ENCODE measurements at places on chromosomes 4 and X.
A peak's percentile ranks its signal among the peaks of the same experiment; 100 is the strongest.

GRCh38 chrX:109378281-109378680 lies 103.6 kb downstream of the GUCY2F start:
- no peak for DNase-seq

DNA sequence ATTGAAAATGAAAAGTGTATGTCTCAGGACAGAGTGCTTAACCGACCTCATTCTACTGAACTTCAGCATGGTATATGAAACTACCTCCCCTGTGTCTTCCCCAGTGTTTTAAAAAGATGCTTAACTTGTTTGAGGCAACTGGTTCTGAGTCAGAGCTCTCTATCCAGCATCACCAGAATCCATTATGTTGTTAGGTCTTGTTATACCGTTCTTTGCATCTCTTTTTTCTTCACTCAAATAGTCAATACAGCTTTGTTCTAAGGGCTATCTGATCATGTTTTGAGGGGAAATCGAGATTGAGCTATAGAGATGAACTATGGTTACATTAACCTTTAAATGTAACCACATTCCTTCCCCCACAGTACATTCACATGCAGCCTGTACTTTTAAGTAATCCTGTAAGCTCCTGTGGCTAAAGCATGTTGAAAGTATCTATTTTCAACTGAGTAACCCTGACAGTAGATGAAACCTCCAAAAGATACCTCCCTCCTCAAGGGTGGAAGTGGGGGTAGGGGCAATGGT lies 514.4 kb downstream of the RPA4 start:
- no peak for DNase-seq

DNA sequence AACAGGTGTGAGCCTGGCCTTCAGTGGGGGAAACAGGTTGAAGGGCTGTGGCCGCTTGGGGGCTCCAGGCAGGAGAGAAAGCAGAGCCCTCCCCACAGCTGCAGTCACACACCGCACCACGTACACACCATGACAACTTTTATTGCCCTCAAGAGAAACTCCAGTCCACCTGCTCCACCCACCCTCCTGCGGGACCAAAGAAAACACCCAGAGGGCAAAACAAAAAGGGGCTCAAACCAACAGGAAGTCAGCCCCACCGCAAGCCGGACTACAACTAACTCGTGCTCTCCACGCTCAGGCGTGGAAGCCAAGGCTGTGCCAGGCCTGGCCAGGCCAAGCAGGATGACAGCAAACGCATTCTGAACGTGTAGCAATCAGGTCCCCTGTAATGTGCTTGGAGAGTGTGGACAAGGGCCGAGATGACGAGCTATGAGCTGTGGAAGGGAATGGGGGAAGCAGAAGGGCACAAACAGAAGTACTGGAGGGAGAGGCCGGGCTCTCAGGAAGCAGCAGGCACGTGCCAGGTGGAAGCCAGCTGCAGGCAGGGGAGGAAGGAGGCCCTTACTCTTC lies 12.7 kb downstream of the SLC6A8 start:
- no peak for DNase-seq

DNA sequence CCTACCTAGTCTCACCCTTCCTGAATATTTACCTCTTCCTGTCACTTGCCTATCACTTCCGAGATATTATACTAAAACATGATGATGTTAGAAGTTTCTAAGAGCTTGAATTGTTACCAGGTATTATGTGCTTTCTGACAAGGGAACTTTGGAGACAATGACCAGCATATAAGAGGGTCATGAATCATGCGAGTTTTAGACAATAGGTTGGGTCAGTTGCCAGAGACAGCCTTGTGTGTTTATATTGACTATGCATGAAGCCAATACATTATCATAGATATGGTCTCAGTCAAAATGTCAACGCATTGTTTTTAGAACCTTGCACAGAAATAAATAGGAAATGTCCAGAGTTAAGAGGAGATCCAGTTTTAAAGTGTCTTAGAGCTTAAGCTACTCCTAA lies 116.8 kb downstream of the KLHL4 start:
- DNase-seq: no peak

GRCh38 chr4:124635331-124635730 lies 77.2 kb downstream of the ANKRD50 start:
- no peak for DNase-seq

- DNase-seq: no peak
Observed at GRCh38 chr4:7852568-7853185, 87.0 kb downstream of the AFAP1 start.

GRCh38 chr4:138051157-138051556 lies 191.0 kb downstream of the SLC7A11 start:
- no peak for DNase-seq

- DNase-seq: no peak
Observed at GRCh38 chr4:76023389-76023788, at the start of gene CXCL10. CXCL10 (minus strand) TSS chr4:76023497; CDS start chr4:76023431, 66 bp downstream.

DNA sequence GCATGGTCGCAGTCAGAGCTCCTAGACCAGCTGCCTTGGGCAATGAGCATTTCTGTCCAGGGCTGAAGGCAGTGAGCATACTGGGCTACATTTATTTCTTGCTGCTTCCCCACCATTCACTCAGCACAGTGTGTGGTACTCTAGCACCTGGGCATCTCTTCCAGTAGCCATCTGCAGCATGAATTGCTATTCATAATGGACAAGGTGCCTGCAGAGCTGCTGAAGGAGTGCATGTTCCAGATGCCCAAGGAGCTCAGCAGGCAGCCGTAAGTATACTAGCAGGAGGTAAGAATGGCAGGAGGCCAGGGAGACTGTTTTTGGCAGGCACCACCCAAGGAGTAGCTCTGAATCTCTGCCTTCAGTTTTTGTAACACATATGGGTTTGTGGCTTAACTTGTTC lies 110.4 kb upstream of the RXFP1 start:
- no peak for DNase-seq

GRCh38 chr4:25129917-25130316 lies 30.3 kb downstream of the SEPSECS start:
- DNase-seq: no peak

DNA sequence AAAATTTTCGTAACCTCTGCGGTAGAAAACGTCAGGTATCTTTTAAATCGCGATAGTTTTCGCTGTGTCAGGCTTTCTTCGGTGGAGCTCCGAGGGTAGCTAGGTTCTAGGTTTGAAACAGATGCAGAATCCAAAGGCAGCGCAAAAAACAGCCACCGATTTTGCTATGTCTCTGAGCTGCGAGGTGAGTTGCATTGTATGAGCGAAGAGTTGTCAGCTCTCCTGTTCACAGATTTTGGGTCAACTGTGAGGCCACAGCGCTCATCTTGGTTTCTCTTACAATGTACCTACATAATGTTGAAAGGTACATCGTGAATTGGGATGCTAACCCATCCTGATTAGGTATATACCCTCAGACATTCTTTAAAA lies 486 bp downstream of the CLCN3 start:
- DNase-seq: peak; percentile 79

DNA sequence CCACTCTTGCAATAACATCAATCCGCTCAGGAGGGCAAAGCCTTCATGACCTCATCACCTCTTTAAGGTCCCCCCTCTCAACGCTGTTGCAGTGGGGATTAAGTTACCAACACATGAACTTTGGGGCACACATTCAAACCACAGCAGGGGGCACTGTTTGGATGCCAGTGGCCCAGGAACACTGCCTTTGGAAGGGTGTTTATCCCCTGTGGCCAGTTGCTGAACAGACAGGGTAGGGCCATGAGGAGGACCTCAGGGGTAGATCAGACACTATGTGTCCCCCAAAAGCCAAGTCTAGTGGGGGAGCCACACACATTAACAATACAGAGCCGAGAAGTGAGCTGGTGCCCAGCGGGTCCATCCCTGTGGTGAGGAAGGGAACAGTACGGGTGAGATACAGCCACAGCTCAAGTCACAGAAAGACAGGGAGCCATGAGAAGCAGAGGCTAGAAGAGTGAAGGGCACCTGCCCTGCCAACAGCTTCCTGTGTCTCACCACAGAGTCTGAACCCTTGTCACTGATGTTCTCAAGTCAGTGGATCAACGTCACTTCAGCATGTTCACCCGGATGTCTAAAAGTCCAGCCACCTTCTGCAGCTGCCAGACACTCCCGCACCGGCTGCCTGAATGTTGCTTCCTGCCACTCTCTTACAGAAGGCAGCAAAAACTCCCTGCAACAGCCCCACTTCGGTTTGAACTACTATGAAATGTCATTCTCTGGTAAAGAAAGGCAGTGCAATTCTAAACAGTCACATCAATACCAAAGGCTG lies 19.9 kb upstream of the MXD4 start:
- DNase-seq: no peak

- peak; percentile 21 for DNase-seq
Observed at GRCh38 chrX:82658492-82658891, 849.6 kb upstream of the POU3F4 start.

GRCh38 chr4:103867311-103867710 lies 147.5 kb upstream of the TACR3 start:
- DNase-seq: no peak

GRCh38 chrX:143306991-143307937 lies 210.0 kb downstream of the SPANXN3 start:
- DNase-seq: peak; percentile 44

GRCh38 chrX:16882702-16883486 lies 12.7 kb upstream of the RBBP7 start:
- DNase-seq: peak; percentile 66

- DNase-seq: peak; percentile 1
Observed at GRCh38 chr4:157204634-157205244, 15.8 kb upstream of the GRIA2 start.

- DNase-seq: no peak
Observed at GRCh38 chrX:53190363-53190960, 34.5 kb downstream of the KDM5C start.

GRCh38 chrX:71872542-71873458 lies 37.8 kb upstream of the NHSL2 start:
- DNase-seq: no peak

GRCh38 chr4:159545556-159545955 lies 442.7 kb downstream of the RAPGEF2 start:
- no peak for DNase-seq

DNA sequence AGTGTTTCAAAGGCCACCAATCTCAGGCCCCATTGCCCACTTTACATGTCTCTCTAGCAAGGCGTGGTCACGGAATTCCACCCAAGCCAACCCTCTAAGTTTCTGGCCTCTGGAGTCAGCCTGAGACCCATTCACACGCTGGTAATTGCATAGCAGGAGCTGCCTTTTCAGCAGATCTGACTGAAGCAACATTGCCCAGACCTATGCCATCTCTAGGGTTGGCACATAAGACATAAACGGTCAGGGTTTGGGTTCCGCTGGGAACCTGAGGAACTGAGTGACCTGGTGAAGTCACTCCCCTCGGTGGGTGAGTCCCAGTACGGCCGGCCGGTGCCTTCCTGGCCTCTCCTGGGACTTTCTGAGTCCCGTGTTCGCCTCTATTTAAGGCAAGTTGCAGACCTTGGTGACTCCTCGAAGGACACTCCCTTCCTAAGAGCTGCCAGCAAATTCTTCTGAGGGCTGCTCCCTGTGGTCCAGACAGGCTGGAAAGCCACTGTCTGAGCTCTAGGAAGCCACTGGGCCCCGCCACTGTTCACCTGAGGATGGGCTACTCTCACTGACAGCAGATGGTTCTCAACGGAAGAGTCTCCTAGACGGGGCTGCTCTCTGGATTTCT lies 15.9 kb downstream of the CTAG1A start:
- DNase-seq: no peak

- DNase-seq: no peak
Observed at GRCh38 chr4:33107814-33108213, 2387.6 kb downstream of the PCDH7 start.

GRCh38 chr4:160143574-160143973 lies 1040.7 kb downstream of the RAPGEF2 start:
- no peak for DNase-seq

GRCh38 chr4:86928400-86929255 lies 6.2 kb upstream of the AFF1 start:
- no peak for DNase-seq

- no peak for DNase-seq
Observed at GRCh38 chr4:155529272-155529671, 137.4 kb upstream of the GUCY1A1 start.

DNA sequence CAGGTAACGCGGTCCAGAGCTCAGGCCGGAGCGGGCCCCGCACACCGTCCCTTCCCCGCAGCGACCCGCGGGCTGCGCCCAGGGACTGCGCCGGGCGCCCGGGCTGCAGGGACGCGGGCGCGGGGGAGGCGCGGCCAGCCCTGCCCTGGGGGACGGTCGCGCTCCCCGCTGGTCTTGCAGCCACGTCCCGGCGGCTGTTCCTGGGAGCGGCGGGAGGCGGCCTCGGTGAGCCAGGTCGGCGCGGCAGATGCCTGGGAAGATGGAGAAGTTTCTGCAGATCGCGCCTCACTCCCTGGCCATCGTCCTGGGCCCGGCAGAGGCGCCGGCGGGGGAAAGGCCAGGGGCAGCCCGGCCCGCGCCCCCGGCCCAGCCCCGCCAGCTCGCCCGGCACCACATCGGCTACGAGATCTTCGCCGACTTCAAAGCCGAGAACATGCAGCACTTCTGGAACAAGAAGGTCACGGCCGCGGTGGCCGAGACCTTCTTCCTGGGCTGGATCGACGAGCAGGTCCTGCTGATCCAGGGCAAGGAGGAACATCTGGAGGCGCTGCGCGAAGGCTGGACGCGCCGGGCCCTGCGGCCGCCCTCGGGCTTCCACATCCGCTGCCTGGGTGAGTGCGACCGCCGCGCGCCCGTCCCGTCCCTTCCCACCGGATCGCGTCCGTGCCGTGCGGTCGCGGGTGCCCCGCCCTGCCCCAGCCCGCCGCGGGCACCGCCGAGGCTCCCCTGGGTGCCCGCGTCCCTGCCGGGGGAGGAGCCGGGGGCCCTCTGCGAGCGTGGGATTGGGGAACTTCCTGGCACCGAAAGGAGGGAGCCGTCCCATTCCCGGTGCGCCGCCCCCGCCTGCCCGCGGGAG lies 107.4 kb upstream of the STOX2 start:
- DNase-seq: peak; percentile 64

DNA sequence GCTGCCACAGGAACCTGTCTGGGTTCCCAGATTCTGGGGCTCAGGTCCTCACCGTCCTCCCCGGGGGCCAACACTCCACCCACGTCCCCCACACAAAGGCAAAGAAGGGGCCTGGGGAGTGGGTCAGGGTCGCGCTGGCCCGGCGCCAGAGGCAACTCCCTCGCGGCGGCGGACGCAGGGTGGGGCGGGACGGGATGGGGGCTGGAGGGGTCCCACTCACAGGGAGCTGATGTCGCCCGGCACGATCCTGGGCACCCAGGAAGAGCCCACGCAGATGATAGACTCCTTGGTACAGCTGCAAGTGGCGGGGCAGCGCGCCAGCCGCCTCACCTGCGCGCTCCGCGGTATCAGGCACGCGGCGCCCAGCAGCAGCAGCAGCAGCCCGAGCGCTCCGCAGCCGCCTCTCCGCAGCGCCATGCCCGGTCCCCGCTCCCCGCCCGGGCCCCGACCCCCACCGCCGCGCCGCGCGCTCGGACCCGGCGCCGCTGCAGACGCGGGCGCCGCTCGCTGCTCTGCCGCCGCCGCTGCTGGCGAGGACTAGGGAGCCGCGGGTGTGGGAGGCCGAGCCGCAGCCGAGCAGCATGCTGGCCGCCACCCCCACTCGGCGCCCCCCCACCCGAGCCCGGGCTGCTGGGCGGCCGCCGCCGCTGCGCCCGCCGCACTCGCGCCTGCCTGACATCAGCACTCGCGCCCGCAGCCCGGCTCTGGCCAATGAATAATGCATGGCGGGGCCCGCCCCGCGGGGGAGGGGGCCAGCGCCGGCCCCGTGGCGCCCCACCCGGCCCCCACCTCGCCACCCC lies at the start of gene LGI2:
Gene LGI2, minus strand, starts transcription at position 670 of the 800 bp plus-strand sequence. Its CDS starts 253 bp downstream, at position 417.
- DNase-seq: peak; percentile 72

- DNase-seq: no peak
Observed at GRCh38 chrX:48522291-48522690, 683 bp downstream of the EBP start.

Measured in NCI-H1417 (cell line).